ENCODE measurements at places on chromosomes 2 and 18.
A peak's percentile ranks its signal among the peaks of the same experiment; 100 is the strongest.

DNA sequence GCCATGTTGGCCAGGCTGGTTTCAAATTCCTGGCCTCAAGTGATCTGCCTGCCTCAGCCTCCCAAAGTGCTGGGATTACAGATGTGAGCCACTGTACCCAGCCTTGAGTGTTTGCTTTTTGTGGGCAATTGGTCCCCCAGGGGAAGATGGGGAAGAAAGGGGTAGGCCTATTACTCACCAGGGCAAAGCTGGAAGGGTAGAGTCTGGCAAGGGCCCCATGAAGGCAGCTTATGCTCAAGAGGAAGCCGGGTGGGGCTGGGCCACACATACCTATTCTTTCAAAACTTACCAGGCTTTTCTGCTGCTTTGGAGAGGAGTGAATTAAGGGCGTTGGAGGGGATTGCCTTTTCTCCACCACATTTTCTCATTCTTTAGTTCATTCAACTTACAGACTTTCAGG is 24.5 kb upstream of the CD28 start:
- peak; percentile 55 for DNase-seq

DNA sequence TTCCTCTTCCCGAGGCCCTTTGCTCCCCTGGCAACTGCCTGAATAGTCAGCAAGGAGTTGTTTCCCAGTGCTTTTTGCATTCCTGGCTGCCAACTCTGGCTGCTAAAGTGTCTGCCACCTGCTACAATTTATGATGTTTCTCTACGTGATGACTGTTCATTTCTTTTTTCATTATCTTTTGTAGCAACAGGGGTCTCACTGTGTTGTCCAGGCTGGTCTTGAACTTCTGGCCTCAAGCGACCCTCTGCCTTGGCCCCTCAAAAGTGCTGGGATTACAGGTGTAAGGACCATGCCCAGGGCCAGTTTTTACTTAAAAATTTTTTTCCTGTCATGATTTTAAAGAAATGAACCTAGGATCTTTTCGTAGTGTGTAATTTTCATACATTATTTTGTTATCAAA is 11.3 kb downstream of the EHBP1 start:
- DNase-seq = no peak

DNA sequence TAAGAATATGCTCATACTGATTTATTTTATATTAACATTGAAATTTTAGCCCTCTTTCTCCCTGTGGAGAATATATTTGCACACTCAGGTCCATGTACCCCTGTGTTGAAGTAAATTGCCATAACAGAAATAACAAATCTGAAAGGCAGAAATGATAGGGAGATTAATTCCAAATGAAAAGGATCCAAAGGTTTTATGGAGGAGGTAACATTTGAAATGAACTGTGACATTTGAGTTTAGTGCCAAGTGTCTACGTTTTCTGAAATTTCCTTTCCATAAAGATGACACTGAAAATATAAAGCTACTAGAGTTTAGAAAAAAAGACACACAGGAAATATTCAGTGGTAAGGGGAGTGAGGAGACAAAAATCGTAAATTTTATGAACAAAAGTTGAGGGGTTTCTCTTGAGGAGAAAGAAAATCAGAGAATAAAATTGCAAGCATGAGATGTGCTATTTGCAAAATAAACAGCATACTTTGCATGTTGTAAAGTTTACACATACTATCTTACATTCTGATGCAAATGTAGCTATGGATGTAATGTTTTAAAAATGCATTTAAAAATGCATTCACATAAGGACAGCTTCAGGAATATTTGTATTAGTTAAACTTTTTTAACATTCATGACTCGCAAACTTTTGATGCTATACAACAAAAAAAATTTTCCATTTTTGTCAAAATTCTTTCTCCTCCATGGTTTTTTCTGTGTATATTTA is 69.5 kb downstream of the BAZ2B start:
- no peak for DNase-seq

DNA sequence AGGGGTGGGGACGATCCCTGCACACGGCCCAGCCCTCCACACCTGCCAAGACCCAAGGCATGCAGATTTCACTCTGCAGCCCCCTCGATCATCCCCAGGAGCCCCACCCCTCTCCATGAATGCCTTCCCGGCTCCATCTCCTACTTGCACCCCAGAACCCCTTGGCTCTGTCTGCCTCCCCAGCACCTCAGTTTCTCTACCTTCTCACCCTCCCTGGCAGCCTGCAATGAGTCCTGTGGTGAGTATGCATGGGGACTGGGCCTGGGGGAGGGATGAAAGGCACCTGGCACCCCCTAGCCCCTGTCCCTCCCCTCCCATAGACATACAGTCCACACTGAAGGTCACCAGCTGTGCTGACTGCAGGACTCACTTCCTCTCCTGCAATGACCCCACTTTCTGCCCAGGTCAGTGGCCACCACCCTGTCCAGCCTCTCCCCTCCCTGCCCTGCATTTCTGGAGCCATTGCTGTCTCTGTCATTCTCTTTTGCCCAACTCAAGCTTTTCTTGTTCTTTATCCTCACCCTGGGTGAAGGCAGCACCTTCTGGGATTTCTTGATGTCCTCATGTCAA is 1.0 kb downstream of the TEX51 start:
- DNase-seq = no peak

- peak; percentile 56 for DNase-seq
Observed at GRCh38 chr2:88919087-88919738, 227.7 kb downstream of the RPIA start.

GRCh38 chr2:3493615-3494007 is 25.7 kb downstream of the ADI1 start:
- DNase-seq = peak; percentile 87

DNA sequence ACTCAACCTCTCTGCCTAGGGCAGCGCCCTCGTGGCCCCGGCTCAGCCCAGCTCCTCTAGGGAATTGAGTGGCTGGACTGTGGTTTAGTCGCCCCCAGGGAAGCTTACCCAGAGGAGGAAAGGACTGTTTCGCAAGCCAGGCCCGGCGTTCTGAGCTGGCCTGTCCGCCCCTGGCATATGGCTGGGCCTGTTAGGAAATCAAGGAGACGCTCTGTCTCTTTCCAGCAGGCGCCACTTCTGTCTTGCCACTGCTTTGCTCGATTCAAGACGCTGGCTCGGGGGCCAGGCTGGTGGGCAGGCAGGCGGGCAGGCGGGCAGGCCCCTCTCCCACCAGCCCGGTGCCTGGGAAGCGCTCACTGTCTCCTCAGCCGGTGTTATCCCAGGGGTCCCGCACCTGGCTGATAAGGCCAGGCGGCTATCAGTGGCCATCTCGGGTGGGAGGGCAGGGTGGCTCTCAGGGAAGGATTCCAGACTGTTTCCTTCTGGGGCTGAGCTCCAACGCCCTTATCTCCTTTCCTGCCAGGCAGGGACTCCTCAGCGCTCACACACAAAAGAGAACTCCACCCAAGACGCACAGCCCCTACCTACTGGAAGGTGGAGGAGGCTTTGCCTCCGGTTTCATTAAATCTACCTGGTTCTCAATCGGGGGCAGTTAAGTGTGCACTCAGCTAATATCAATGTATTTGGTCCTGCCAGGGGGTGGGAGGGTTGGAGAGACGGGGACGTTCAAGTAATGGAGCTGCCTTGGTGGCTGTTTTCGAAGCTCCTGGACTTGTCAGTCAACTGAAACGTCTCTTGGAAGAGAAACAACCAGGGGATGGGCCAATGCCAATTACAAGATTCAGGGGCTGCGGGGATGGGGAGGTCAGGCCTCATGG is 109.1 kb downstream of the SMAD7 start:
- peak; percentile 79 for DNase-seq

GRCh38 chr2:26475037-26475436 is 2.9 kb downstream of the OTOF start:
- no peak for DNase-seq

GRCh38 chr2:181066333-181066732 is 85.9 kb downstream of the UBE2E3 start:
- DNase-seq = no peak

- peak; percentile 57 for DNase-seq
Observed at GRCh38 chr2:44793322-44793870, 148.1 kb upstream of the SIX3 start.

DNA sequence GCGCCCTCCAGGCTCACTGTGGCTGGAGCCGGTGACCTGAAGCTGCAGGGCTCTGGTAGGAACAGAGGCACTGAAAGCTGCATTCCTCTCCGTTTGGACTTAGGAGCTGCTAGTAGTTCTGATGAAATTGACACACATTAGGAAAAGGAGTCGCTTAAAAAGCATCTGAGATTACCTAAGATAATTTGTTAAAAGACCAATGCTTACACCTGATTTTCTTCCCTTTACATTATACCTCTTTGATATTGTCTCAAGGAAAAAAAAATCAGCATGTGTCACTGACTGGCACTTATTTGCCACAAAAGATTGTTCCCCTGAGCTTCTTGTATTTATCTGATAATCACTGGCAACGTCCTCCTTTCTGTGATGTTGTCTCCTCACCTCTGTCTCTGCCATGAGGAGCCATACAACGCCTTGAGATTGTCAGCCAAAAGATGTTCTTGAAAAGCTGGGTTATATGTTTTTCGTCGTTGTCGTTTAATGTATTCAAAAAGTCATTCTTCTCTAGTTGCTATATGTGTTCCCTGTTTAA is 618 bp upstream of the CHN1 start:
- no peak for DNase-seq

GRCh38 chr2:217822296-217823252 is 180.2 kb downstream of the TNS1 start:
- DNase-seq = peak; percentile 28

- peak; percentile 10 for DNase-seq
Observed at GRCh38 chr18:11736656-11737055, 47.6 kb downstream of the GNAL start.

GRCh38 chr18:48900469-48900868 is 50.3 kb downstream of the SMAD7 start:
- no peak for DNase-seq

DNA sequence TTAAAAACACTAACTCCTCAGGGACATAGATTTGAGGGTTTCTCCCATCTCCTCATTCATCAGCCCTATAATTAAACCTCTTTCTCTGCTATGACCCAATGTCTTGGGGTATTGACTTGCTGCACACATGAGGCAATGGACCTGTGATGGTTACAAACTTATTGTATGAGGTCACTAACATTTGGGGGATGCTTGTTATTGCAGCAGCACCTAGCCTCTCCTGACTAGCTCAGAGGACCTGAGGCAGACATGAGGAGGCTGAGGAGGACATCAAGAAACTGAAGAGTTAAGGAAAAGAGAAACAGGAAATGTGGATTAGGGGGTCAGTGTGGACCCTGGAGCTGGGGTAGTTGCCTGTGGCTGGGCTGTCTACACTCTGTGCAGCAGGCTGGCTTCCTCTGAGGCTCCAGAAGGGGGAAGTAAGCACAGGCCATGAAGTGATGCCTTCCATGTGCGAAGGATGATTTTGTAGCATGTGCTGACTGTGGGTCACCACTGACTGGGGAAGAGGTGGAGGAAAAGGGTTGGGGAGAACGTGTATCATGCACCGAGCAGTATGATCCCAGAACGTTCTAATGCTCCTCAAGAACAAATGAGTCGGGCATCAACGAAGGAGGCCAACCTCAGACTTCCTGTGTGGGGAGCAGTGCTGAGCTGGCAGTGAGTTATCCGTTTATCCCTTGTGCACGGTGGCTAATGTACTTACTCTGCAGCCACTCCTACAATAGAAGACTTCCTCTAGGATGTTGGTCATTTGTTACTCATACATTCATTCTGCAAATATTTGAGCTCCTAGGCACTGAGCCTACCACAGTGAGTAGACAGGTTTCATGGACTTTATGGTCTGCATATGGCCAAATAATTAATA is 42.1 kb upstream of the RFX8 start:
- DNase-seq = peak; percentile 92

GRCh38 chr2:132813422-132813821 is 143.4 kb upstream of the LYPD1 start:
- DNase-seq = no peak

GRCh38 chr2:147389218-147389617 is 455.6 kb upstream of the ACVR2A start:
- DNase-seq = no peak

- no peak for DNase-seq
Observed at GRCh38 chr2:240685771-240686371, 3.2 kb upstream of the AQP12B start.

DNA sequence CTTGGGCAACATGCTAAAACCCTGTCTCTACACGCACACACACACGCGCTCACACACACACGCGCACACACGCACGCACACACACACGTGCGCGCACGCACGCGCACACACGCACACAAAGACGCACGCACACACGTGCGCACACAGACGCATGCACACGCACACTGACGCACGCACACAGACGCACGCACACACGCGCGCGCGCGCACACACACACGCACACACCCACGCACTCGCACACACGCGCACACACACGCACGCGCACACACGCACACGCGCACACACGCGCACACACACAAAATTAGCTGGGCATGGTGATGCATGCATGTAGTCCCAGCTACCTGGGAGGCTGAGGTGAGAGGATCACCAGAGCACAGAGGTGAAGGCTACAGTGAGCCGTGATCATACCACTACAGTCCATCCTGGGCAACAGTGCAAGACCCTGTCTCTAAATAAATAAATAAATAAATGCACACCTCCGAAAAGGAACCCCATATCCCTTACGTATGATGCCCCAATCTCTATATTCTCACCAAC is 8.1 kb upstream of the IAH1 start:
- DNase-seq = no peak

- no peak for DNase-seq
Observed at GRCh38 chr18:23263551-23264235, 128.4 kb downstream of the CABLES1 start.

DNA sequence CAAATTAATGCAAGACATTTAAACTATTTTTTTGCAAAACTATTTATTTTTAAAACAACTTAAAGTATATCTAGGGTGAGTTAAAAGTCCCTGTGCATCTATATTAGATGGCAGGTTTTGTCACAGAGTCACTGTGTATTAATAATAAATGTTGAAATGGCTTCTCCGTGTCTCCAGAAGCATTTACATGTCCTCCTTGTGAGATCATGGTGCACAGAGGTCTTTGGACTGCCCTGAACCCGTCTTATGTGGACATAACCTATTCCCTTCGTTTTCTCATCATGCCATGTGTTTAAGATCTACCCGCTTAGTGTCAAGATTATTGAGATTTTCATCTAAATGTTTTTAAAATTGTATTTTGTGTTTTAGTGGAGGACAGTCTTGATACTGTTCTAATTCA is 39.3 kb downstream of the SOCS6 start:
- no peak for DNase-seq

- DNase-seq = no peak
Observed at GRCh38 chr2:121245120-121245820, 39.7 kb downstream of the TFCP2L1 start.

Measured in fibroblast of pulmonary artery (primary cell).